Osteoblast (primary cell): ENCODE measurements at places on chromosomes 13 and 19. TPM values are rescaled to one million over a fixed set of nuclear protein-coding genes. Genes with fewer than 3 reads are reported as not detected.

Gene JAK3
- 1.8 and 2.4 TPM in 2 replicates for total RNA-seq

Gene DUS3L
- 21.2 and 30.0 TPM in 2 replicates for total RNA-seq

Gene RASAL3
- total RNA-seq = under 0.01 TPM in 2 replicates

Gene DCT
- under 0.01 and 0.29 TPM in 2 replicates for total RNA-seq

Gene RAVER1
- 8.0 TPM in 2 replicates for total RNA-seq

Gene LYPD5
- total RNA-seq = 0.29 and 0.72 TPM in 2 replicates

Gene CDADC1
- 3.2 and 3.6 TPM in 2 replicates for total RNA-seq

Gene VRK3
- 24.2 and 30.6 TPM in 2 replicates for total RNA-seq

Gene CD209
- total RNA-seq = not detected in 2 replicates

Gene DLEU7
- total RNA-seq = not detected in 2 replicates

- no peak overlapping the region for H3K27ac ChIP-seq
- no peak for DNase-seq
- H3K27me3 ChIP-seq = peaks cover 47% of the 10 kb centered on the region
- no peak overlapping the region for H3K4me3 ChIP-seq
- H3K36me3 ChIP-seq = no peaks in the 10 kb centered on the region
Measured at GRCh38 chr19:33624586-33624985, 2.8 kb downstream of the CHST8 start.

DNA sequence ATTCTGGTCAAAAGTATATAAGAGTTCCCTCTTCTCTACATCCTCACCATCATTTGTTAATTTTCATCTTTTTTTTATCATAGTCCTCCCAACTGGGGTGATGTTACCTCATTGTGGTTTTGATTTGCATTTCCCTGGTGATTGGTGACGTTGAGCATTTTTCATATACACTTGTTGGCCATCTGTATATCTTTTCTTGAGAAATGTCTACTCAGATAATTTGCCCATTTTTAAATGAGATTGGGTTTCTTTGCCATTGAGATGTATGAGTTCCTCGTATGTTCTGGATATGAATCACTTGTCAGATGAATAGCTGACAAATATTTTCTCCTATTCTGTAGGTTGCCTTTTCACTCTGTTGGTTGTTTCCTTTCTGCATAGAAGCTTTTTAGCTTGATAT is 2.4 kb downstream of the CD33 start:
- no peak overlapping the region for H3K4me3 ChIP-seq
- no peaks in the 10 kb centered on the region for H3K4me1 ChIP-seq
- no peaks in the 10 kb centered on the region for H3K36me3 ChIP-seq

GRCh38 chr19:40191836-40192646 is 815 bp downstream of the MAP3K10 start:
- peak overlapping the region; percentile 95 for H3K4me3 ChIP-seq
- H3K27ac ChIP-seq = peak overlapping the region; percentile 36
- H3K27me3 ChIP-seq = no peaks in the 10 kb centered on the region
- H3K36me3 ChIP-seq = no peaks in the 10 kb centered on the region

DNA sequence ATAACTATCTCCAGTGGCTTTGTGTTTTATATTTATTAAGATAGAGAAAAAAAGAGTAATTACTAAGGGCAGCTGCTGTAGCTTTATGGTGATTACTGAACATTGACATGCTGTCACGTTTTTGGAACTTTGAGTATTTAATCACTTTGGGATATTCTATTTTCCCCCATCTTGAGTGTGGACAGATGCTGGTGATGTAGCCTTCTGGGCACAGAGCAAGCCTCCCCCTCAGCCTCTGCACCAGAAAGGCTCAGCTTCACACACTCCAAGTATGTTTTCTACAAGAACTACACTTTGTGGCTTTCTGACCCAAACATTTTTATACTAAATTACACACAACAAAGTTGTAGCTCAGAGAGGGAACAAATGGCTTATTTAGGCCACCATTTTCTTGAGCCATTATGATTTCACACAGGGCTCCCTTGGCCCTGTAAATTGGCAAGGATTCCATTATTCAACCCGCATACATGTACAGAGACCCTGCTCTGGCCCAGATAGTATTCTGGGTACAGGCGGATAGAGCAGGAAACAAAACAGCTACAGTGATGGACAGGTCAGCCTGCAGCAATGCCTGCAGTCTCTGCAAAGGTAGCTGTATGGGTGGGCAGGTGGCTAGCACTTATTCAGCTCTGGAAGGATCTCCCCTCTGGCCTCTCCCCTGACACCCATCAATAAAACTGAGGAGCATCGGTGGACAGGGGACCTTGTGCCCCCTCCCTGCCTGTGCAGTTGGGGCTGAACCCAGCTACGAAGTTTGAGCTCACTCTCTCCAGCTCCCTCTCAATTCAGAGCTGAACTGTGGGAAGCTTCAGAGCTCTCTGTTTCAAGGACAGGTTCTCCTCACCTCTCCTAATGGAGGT is 1.3 kb downstream of the ALOX5AP start:
- no peaks in the 10 kb centered on the region for H3K36me3 ChIP-seq
- H3K4me1 ChIP-seq = peaks cover 25% of the 10 kb centered on the region
- H3K27ac ChIP-seq = no peak overlapping the region
- no peak for DNase-seq

DNA sequence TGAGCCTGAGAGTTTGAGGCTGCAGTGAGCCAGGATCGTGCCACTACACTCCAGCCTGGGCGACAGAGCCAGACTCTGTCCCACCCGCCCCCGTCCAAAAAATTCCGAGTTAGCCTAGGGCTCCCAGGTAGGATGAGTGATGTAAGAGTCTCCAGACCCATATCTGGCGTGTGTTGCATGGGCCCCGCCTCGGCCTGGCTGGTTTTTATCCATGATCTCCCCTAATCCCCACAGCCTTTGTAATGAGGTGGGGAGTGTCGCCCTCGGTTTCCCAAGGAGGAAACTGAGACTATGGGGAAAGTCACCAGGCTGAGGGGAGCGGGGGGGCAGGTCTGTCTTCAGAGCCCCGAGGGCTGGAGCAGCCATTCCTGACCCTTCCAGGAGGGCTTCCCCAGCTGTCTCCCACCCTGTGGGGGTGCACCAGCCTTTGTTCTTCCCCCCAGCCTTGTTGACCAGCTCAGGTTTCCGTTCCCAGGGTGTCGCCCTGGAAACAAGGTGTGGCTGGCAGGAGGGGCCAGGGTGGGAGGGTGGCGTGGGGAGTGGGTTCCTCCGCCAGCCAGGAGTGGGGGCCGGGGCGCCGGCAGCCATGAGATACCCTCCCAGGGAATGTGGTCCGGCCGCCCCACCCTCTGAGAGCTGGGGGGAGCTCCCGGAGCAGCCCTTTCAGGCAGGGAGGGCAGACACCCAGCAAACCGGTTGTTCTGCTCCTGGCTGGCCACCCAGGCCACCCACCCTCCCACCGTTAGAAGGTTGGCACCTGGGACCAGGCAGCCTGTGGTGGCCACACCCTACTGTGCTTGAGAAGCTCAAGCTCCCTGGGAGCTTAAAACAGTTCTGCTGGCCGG is 11.5 kb downstream of the MYH14 start:
- H3K4me1 ChIP-seq = no peaks in the 10 kb centered on the region
- no peak for DNase-seq
- no peaks in the 10 kb centered on the region for H3K27me3 ChIP-seq

GRCh38 chr13:113009743-113010509 is 40.9 kb downstream of the MCF2L start:
- no peak overlapping the region for H3K4me3 ChIP-seq
- no peaks in the 10 kb centered on the region for H3K27me3 ChIP-seq
- no peaks in the 10 kb centered on the region for H3K36me3 ChIP-seq
- no peak for DNase-seq
- H3K27ac ChIP-seq = no peak overlapping the region

- no peaks in the 10 kb centered on the region for H3K27me3 ChIP-seq
- H3K36me3 ChIP-seq = peaks cover 12% of the 10 kb centered on the region
Measured at GRCh38 chr19:3404324-3405260, 38.2 kb downstream of the NFIC start.

DNA sequence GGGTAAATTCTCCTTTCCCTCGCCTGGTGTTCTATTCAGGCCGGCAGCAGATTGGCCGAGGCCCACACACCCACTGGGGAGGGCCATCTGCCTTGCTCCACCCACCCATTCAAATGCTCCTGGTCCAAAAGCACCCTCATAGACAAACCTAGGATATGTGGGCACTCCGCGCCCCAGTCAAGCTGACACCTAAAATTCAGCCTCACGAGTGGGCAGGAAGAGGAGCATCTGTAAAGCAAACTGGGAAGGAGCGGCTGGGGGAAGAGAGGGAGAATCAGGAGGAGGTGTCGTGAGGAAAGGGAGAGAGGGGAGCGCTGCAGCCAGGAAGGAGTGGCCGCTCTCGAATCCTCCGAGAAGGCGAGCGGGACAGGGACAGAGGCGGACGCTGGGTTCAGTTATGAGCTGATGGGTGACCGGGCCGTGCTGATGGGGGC is 136.9 kb downstream of the USP12 start:
- H3K4me1 ChIP-seq = peaks cover 23% of the 10 kb centered on the region
- H3K4me3 ChIP-seq = peak overlapping the region; percentile 36
- no peaks in the 10 kb centered on the region for H3K36me3 ChIP-seq
- DNase-seq = no peak
- no peak overlapping the region for H3K27ac ChIP-seq

- H3K27me3 ChIP-seq = no peaks in the 10 kb centered on the region
- peaks cover 30% of the 10 kb centered on the region for H3K4me1 ChIP-seq
- H3K4me3 ChIP-seq = peak overlapping the region; percentile 20
- no peaks in the 10 kb centered on the region for H3K36me3 ChIP-seq
- no peak for DNase-seq
Measured at GRCh38 chr13:97125810-97126738, 96.1 kb upstream of the MBNL2 start.

DNA sequence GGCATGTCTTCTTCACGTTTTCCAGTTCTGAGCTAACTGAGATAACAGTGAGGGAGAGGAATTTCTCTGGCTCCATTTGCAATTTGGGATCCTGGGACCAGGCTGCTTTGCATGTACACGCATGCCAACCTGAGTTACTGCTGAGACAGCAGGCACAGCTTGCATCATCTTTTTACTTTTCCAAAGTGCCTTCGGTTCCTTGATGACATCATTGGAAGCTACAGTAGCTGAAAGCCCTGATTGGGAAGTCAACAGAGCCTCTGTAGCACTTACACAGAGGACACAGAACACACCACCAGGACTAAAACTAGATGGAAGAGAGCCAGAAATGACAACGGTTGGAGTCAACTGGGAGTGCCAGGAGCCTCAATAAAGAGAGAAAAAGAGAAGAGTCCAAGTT is 399.1 kb upstream of the GPC6 start:
- H3K4me1 ChIP-seq = no peaks in the 10 kb centered on the region
- H3K27ac ChIP-seq = no peak overlapping the region
- H3K36me3 ChIP-seq = no peaks in the 10 kb centered on the region
- H3K4me3 ChIP-seq = no peak overlapping the region

DNA sequence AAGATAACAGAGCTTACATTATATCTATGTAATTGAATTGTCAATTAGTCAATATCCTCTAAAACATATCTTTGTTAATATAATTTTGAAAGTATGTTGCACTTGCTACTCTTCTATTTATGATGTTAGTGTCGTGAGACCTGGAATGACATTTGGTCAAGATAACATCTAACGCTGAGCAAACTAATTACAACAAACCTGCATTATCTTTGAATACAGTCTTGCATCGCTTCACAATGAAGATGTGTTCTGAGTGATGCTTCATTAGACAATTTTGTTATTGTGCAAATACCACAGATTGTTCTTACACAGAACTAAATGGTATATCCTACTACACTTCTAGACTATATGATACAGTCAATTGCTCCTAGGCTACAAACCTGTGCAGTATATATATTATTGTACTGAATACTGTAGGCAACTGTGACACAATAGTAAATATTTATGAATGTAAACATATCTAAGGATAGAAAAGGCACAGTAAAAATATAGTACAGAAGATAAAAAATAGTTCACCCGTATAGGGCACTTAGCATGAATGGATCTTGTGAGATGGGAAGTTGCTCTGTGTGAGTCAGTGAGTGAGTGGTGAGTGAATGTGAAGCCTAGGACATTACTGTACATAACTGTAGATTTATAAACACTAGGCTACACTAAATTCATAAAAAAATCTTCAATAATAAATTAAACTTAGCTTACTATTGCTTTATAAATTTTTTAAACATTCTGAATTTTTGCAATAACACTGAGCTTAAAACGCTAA is 1773.8 kb downstream of the PCDH9 start:
- H3K27me3 ChIP-seq = no peaks in the 10 kb centered on the region
- no peak overlapping the region for H3K4me3 ChIP-seq
- no peak for DNase-seq
- no peaks in the 10 kb centered on the region for H3K36me3 ChIP-seq

DNA sequence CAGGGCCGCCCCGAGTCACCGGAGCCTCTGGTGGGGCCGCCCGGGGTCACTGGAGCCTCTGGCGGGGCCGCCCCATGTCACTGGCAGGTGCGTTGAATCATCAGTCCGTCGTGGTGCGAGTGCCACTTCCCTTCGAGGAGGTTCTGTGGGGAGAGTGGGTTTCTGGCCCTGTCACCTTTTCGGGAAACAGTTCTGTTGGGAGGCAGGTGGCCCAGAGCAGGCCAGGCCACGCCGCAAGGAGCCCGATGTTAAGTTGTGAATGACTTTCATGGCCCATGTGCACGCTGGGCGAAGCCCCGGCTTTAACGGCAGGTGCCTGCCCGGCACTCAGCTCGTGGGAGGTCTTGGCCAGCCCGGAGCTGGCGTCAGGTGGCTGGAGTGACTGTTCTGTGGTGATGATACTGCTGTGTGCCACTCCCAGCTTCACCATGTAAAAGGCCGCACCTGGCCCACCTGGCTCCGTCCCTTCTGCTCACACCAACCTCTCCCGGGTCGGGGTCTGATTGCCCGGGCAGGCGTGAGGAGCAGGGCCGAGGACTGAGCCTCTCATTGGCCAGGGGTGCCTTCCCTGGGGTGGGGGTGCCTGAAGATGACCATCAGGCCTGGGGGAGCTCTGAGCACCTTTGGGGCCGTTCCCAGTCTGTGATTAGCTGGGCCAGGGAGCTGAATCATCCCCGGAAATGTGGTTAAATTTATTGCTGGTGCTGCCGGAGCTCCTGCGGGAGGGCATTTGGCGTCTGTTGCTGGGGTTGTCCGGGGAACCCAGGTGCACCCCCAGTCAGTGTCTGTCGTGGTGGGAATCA is 29.2 kb downstream of the CSNK1G2 start:
- H3K27ac ChIP-seq = no peak overlapping the region
- DNase-seq = peak; percentile 97
- H3K4me3 ChIP-seq = no peak overlapping the region
- H3K36me3 ChIP-seq = no peaks in the 10 kb centered on the region
